ENCODE measurements at places on chromosomes 7 and 10.
A peak's percentile ranks its signal among the peaks of the same experiment; 100 is the strongest.

- no peak for DNase-seq
Observed at GRCh38 chr10:131905603-131906268, 4.9 kb downstream of the PPP2R2D start.

- DNase-seq: peak; percentile 23
Observed at GRCh38 chr10:119183664-119184412, 5.2 kb upstream of the PRDX3 start.

GRCh38 chr7:18903695-18904094, 213.7 kb downstream of the TWIST1 start:
- no peak for DNase-seq

GRCh38 chr10:62990126-62990525, 143.0 kb upstream of the NRBF2 start:
- DNase-seq: no peak

- peak; percentile 81 for DNase-seq
Observed at GRCh38 chr10:62759599-62760175, 44.8 kb upstream of the ADO start.

- DNase-seq: no peak
Observed at GRCh38 chr7:26850193-26850651, 14.2 kb downstream of the SKAP2 start.

GRCh38 chr7:25313526-25313925, 85.2 kb upstream of the NPVF start:
- peak; percentile 4 for DNase-seq
